ENCODE measurements at places on chromosomes 3 and 15.

- peak; percentile 82 for DNase-seq
Measured at GRCh38 chr3:48428572-48429316, 1.1 kb downstream of the PLXNB1 start.

DNA sequence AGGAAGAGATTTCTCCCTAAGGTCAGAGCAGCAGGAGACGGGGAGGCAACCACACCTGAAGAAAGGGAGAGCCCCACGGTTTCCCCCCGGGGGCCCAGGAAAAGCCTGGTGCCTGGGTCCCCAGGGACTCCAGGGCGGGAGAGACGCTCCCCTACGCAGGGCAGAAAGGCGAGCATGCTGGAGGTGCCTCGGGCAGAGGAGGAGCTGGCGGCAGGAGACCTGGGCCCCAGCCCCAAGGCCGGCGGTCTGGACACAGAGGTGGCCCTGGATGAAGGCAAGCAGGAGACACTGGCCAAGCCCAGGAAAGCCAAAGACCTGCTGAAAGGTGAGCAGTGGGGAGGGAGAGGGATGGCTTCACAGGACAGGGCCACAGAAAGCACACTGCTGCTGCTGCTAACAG is 26.2 kb upstream of the SLC28A1 start:
- no peak for DNase-seq

DNA sequence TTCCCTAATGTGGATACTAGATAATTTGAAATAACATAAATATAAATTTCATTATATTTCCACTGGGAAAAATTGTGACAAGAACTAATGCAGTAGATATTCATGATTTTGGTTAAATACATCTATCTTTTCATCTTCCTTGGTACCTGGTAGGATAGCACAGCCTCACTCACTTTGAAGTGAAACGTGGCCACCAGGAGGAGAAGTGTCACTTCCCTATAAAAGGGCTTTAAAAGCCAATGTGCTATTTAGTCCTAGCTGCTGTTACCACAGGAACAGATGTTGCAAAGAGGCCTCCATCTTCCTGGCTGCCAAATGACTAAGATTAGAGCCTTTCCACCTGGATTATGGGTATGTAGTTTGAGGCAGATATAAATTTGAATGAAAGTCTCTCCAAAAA is 140.0 kb downstream of the PLOD2 start:
- no peak for DNase-seq

DNA sequence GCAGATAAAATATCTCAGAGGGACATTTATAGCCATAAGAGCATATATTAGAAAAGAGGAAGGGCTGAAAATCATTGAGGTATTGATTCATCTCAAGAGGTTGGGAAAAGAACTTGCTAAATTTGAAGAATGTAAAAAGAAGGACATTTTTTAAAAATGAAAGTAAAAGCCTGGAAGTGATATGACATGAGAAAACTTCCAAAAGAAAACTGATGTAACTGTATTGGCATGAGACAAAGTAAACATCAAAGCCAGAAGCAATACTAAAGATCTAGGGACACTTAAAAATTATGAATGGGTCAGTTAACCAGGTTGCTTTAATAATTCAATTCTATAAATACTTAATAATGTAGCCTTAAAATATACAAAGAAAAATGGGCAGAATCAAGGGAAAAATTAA is 31.9 kb downstream of the CEP63 start:
- DNase-seq: no peak

GRCh38 chr3:139679220-139679775 is 1.5 kb upstream of the NMNAT3 start:
- no peak for DNase-seq

DNA sequence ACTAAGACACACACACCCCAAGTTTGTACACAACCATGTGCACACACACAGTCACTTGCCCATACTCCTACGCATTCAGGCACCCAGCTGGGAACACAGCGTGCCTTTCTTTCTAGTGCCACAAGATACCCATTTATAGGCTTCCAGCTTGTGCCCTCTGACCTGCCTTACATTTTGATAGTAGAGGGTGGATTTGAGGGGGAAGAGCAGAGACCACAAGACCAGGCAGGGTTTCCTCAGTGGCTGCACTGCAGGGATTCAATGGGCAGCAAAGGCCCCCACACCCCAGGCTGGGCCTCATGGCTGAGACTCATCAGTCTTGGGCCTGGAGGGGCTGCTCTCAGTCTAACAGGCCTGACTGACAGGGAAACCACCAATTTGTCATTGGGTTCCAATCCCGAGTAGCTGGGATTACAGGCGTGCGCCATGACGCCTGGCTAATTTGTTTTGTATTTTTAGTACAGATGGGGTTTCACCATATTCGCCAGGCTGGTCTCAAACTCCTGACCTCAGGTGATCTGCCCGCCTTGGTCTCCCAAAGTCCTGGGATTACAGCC is 18.8 kb upstream of the ANKDD1A start:
- no peak for DNase-seq

GRCh38 chr3:66479532-66479947 is 21.3 kb downstream of the LRIG1 start:
- no peak for DNase-seq

- DNase-seq: no peak
Measured at GRCh38 chr15:61654918-61655317, 405.3 kb downstream of the VPS13C start.

- DNase-seq: no peak
Measured at GRCh38 chr15:35311615-35312014, 226.5 kb upstream of the NANOGP8 start.

- DNase-seq: no peak
Measured at GRCh38 chr3:191509078-191509477, 48.1 kb downstream of the PYDC2 start.

- no peak for DNase-seq
Measured at GRCh38 chr15:36858423-36858822, 241.9 kb downstream of the MEIS2 start.

DNA sequence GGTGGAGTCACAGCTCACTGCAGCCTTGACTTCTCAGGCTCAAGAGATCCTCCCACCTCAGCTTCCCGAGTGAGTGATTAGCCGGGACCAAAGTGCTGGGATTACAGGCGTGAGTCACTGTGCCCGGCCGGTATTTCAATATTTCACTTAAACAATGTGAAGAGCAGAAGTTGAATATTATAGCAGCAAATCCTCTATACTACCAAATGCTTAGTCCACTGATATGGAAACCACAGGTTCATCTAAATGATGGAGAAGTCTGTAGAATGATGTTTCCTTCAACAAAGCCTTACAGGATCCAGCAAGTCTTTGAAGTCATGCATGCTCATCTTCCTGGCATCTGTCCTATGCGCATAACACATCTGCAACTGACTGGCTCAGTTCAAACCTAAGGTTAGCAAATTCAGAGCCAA is 20.3 kb upstream of the UACA start:
- no peak for DNase-seq

DNA sequence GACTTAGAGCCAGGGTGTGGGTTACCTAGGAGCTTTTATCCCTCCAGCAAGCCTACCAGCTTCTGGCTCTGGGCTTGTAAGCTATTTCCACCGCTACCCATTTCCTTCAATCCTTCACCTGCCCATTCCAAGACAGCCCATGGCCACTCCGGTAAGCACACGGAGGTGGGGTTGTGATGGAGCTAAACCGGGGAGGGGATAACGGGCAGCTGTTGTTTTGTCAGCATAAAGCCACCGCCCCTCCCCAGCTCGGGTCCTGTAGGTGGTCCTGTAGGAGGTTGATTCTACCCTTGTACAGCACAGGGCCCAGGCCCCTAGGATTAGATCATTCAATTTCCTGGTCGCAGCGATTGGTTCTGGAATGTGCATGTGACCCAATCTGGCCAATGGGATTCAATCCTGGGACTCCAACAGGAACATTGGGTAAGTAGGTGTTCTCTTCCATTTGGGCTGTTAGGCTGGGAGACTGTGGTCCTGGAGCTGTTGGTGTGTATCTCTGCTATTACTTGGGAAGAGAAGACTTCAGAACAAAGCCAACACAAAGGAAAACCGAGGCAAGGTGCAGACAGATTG is 150.6 kb downstream of the RAB11A start:
- no peak for DNase-seq

Data from type B pancreatic cell (in vitro differentiated cells).